Neuronal stem cell (in vitro differentiated cells): ENCODE measurements at places on chromosomes 13 and 19.

GRCh38 chr13:30004204-30004603 is 153.8 kb upstream of the UBL3 start:
- DNase-seq, result no peak

DNA sequence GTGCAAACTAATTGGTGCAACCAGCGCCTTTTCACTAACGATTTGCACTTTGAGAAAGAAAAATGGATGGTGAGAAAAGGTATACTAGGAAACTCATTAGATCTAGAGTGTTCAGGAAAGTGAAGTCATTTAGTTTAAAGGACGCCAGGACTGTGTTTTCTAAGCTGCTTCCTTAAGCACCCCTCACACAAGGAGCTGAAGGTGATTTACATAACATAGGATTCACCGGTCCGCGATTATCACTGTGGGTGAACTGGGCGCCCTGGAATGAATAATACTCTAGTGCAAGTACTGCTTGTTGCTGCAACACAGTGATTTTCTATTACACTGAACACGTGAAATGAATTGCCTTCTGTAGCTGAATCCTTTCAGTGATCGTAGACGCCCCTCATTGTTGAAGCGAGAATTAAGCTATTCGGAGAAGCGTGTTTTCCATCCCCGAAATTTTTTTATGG is 2.6 kb upstream of the MAB21L1 start:
- DNase-seq, result peak; percentile 55

DNA sequence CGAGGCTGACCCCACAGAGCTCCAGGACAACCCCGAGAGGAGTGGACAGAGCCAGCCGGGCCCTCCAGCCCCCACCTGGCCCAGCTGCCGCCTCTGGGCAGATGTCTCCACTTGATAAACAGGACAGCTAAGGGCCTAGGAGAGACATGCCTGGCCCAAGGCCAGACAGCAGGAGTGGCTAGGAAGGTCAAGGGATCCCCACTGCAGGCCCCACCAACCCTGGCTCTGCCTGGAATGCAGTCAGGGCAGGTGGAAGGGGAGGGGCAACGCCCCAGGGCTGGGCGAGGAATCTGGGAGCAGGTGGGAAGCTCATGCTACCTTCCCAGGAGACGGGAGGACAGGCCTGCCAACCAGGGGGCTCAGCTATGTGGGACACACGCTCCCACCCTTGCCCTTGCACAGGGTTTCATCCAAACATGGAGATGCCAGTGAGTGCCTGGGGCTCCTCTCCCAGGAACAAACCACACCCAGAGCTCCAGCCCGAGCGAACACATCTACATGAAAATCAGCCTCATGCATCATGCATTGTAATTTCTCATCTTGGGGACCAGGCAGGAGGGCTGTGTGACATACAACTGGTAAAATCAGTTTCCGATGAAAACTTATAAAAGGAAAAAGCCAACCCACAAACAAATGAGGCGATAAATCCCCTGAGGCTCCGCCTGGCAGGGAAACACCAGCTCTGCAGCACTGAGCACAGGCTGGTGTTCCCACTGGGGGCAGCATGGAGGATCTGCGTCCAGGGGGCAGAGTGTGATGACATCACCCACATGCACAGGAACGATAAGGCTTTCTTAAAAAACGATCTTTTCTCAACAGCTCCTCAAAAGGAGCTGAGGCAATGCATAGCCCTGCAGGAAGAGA is 25.0 kb downstream of the SH3GL1 start:
- no peak for DNase-seq

GRCh38 chr13:106246666-106247188 is 288.7 kb downstream of the EFNB2 start:
- no peak for DNase-seq

- no peak for DNase-seq
Measured at GRCh38 chr13:86155756-86156155, 356.5 kb upstream of the SLITRK6 start.

- peak; percentile 63 for DNase-seq
Measured at GRCh38 chr13:25881971-25882451, 169.8 kb downstream of the SHISA2 start.

- no peak for DNase-seq
Measured at GRCh38 chr13:44484562-44485138, 91.5 kb downstream of the TSC22D1 start.

- DNase-seq, result no peak
Measured at GRCh38 chr13:48775804-48776203, 122.1 kb downstream of the CYSLTR2 start.

DNA sequence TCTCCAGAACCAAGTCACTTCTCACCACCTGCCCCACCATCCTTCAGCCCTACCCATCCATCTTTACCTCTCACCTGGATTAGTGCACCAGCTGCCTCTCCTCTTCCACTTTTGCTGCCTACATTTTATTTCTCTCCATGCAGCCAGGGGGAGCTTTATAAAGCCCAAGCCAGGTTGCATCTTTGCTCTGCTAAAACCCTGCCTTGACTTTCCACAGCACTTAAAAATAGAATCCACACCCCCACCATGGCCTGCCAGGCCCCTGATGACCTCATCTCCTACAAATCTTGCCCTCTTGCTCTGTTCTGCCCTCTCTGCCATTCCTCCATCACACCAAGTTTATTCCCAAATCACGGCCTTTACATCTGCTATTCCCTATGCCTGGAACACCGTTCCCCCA is 1.8 kb downstream of the HOOK2 start:
- DNase-seq, result no peak

- DNase-seq, result no peak
Measured at GRCh38 chr13:44626176-44626575, 50.0 kb upstream of the TSC22D1 start.

DNA sequence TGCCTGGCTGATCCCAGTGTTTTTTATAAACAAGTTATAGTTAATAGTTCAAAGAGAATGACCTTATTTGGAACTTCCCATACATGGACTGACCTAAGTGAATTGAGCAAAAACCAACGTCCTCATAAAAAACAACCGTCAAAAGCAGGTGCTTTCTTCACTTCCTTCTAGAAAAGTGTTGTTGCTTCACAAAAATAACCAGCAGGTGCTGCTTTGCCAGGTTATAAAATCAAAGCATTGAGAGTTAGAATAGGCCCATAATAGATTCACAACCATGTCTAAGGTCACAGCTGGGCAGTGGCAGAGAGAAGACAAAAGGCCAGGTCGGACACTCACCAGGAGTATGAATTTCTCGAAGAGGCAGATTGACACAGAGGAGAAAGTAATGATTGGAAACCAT is 9.5 kb downstream of the RUBCNL start:
- no peak for DNase-seq

GRCh38 chr13:47929156-47929555 is 71.9 kb downstream of the SUCLA2 start:
- DNase-seq, result no peak

- peak; percentile 21 for DNase-seq
Measured at GRCh38 chr19:8304841-8305621, 3.1 kb downstream of the CD320 start.

DNA sequence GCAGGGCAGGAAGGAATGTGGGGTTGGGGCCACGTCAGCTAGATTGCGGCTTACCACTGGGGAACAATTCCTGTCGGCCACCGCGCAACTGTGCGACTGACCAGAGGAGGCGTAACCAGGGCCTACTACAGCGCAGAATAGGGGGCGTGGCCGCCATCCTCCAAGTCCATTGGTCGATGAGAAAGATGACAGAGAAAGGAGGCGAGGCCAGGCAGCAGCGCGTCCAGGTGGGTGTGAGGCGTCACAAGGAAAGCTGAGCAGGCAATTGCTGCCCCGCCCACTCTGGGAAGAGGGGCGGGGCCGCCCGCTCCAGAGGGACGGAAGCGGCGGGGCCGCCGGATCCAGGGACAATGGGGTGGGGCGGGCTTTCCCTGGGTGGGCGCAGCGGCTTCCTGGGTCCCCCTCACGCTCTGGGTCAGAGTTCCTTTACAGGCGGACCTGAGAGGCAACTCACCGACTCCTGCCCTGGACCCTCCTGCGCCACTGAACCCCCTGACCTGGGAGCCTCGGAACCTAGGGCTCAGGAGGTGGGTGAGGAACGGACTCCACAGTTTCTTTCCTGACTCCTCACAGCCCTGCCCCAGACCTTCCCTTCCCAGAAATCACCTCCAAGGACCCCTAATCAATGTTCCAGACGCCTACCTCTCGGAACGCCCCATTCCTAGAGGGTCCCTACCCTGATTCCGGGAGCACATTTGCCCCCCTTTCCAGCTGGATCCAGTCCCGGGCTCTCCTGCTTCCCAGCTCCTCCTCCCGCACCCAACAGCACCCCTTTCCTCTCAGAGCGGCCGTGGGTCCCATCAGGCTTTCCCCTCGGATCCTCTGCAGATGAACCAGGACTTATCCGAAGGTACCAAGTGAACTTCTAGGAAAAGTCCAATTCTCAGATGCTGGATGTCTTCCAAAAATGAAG is 101.5 kb upstream of the ZNF492 start:
- DNase-seq, result no peak

- DNase-seq, result no peak
Measured at GRCh38 chr19:14775869-14776586, 2.3 kb downstream of the ADGRE2 start.

DNA sequence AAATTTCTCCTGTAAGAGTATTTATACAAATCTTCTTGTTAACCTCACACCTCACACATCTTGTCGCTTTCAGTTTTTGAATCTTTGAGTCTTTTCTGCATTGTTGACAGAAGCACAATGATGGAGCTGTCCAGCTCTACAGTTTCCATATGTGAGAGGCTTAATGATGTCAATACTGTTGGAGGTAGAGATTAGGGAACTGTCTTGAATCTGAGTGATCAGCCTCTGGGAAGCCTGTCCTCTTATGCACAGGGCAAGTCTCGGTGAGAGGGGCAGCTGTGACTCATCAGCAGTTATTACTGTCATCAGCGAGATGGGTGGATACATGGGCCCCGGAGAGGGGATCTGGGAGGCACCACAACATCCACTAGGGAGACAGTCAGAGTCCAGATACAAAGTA is 4.6 kb upstream of the ITGBL1 start:
- DNase-seq, result no peak

- DNase-seq, result peak; percentile 83
Measured at GRCh38 chr19:54133312-54133956, 4.1 kb upstream of the CNOT3 start.

GRCh38 chr19:5567360-5567969 is at the start of gene TINCR:
TINCR (minus strand) TSS chr19:5567953.
- DNase-seq, result no peak
